ENCODE measurements at places on chromosomes 7 and 10.
A peak's percentile ranks its signal among the peaks of the same experiment; 100 is the strongest.

- DNase-seq, result no peak
These were observed 9.9 kb upstream of the ACSL5 start for GRCh38 chr10:112363696-112364688.

- DNase-seq, result no peak
These were observed 18.0 kb upstream of the SEM1 start for GRCh38 chr7:96727534-96728088.

- peak; percentile 86 for DNase-seq
These were observed 177.6 kb downstream of the PARD3 start for GRCh38 chr10:34637418-34637911.

DNA sequence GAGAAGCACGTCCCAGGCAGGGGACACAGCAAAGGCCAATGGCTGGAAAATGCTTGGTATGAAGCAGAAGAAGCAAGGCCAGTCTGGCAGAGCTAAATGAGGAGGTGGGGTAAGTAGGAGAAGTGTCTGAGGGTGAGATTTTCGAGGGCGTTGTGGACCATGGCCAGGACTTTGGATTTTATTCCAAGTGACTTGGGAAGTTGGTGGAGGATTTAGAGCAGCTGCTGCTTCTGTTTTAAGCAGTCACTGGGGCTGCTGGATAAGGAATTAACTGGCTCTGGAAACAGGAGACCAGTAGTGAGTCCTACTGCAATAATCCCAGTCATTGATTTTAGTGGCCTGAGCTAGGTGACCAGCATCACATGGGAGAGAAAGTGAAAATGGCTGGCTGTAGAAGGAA is 67.6 kb upstream of the GSDME start:
- no peak for DNase-seq

Data from nephron progenitor cell (in vitro differentiated cells).